ENCODE measurements at places on chromosomes 6 and 20.

DNA sequence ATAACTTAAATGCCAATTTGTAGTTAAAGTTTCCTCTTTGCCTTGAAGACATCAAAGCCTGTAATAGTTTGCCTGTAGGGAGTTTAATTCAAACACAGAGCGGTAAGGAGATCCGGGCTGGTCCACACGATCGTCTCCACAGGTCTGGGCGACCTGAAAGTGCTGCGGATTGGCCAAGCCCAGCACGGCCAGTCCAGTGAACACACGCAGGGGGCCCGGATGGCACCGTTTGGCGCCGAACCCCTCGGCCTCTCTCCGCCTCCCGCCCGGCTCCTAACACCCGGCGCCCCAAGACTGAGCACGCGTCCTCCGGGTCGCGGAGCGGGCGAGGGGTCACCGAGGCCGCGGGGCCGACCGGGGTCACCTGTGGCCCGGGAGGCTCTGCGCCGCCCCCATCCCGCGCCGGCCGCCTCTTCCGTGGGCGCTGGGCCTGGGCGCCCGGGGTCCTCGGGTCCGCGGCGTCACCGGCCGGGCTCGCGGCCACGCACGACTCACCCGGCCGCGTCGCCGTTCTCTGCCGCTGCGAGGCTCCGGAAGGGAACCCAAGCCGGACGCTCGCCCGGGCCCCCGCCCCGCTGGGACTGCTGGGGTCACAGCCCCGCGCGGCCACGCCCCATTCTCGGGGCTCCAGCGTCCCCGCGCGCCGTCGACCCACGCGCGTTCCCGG, 481 bp downstream of the SERPINB6 start:
- DNase-seq = no peak

GRCh38 chr6:108720827-108721226, 127.4 kb upstream of the ARMC2 start:
- no peak for DNase-seq

GRCh38 chr6:88760091-88760490, 203.3 kb downstream of the RNGTT start:
- no peak for DNase-seq

DNA sequence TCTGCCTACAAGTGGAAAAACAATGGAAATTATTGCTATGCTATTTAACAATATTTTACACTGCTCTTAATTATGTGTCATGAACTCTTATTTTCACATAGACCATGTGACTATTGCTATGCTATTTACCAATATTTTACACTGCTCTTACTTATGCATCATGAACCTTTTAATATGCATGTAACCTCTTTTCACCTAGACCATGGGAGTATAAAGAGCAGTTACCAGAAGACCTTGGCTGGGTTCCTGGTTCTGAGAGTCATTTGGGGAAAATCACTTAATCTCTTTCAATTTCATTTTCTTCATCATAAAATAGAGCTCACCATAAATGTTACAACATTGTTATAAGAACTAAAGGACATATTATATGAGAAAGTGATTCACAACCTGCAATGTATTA, 223.8 kb upstream of the RNF217 start:
- DNase-seq = no peak

GRCh38 chr6:24307881-24308280, 50.0 kb downstream of the DCDC2 start:
- no peak for DNase-seq

GRCh38 chr6:52590152-52590891, 13.5 kb upstream of the TRAM2 start:
- no peak for DNase-seq

GRCh38 chr6:111540681-111541025, 57.6 kb upstream of the REV3L start:
- no peak for DNase-seq

GRCh38 chr6:73690056-73690455, 5.9 kb upstream of the CD109 start:
- DNase-seq = no peak

DNA sequence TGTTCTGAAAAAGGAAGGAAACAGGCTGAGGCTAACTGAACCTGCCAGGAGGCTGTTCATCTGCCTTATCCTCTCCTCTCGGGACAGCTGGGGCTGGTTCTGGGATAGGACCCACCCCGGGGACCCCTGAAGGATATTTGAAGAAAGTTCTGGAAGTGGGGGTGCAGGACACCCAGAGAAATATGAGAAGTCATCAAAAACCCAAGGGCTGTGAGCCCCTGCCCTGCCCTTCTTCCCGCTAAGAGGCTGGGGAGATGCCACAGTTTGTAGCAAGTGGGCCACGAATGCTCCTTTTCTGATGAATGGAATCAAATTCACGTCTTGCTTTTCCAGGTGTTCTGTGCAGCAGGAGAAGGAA, 37.9 kb downstream of the TMEM242 start:
- DNase-seq = no peak

- DNase-seq = no peak
Observed at GRCh38 chr6:24915641-24916040, 20.1 kb downstream of the RIPOR2 start.

GRCh38 chr6:32666420-32667300, at the start of gene HLA-DQB1:
HLA-DQB1 (minus strand) TSS chr6:32666657; CDS start chr6:32666607, 50 bp downstream.
- no peak for DNase-seq

DNA sequence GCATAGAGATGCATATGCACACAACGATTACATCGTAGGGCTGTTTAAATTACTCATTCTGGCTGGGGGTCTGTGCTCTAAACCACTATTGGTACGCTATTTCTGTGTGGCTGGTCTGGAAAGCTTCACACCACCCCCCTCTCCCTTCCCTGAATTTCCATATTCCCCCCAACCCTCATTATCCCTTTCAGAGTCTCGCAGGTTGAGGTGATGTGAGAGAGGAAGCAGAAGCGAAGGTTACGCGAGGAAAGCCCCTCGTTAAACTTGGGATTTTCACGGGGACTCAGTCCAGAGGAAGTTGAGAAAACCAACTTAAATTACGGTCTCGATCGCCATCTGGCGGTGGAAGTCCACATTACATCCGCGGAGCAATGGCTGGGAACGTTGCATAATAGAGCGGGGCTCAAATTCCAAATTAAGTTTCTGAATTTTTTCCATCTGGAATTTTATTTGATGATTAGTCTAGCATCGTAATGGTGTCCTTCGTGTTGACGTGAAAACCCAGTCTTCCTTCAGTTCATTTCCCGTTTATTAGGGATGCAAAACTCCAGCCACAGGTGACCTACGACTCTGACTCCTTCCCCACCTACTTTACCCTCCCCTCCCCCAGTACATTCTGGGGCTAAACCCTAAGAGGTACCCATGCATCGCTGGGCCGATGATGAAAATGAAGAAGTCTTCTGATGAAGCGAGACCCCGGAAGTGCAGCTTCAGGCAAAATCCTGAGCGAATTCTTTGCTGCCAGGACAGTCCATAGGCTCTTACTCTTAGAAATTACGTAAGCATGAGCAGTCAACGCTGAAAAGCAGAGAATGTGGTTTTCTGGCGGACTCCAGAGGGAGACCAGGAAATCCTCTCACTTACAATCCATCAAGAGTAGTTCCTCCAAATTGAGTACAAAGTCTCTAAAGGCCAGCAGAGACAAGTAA, 19.7 kb downstream of the HLA-DOB start:
- no peak for DNase-seq

DNA sequence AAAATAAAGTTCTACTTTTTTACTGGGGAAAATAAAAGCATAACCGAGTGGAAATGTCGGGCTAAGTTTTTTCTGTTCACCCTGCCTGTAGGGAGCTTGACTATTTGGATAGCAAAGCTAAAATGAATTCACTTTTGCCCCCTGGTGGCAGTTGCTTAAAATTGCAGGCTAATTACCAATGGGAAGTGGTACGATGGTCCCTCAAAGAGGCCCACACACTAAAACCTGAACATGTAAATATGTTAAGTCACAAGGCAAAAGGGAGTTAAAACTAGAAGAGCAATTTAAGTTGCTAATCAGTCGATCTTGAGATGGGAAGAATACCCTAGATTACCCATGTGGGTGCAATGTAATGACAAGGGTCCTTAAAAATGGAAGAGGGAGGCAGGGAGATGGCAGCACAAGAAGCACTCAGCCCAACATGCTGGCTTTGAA, 916 bp upstream of the SUN5 start:
- DNase-seq = no peak

- no peak for DNase-seq
Observed at GRCh38 chr6:42304053-42304712, 86.5 kb upstream of the MRPS10 start.

DNA sequence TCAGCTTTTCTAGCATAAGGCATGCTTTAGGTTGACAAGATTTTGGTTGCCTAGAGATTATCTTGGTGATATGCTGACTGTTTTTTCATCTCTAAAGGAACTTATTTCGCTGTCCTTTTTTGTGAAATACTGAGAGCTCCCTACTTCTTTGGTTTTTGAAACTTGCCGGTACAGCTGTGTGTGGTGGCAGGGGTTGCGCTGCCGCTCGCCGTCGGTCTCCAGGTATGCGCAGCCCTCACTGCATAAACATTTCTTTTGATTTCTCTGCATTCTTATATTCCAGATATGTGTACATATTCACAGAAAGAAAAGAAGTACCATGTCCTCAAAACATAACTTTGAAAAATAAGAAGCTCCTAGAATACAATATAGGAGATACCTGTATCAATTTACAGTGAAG, 106.4 kb upstream of the SYNDIG1 start:
- no peak for DNase-seq

GRCh38 chr6:124694139-124694705, 268.0 kb upstream of the RNF217 start:
- DNase-seq = peak; percentile 77

DNA sequence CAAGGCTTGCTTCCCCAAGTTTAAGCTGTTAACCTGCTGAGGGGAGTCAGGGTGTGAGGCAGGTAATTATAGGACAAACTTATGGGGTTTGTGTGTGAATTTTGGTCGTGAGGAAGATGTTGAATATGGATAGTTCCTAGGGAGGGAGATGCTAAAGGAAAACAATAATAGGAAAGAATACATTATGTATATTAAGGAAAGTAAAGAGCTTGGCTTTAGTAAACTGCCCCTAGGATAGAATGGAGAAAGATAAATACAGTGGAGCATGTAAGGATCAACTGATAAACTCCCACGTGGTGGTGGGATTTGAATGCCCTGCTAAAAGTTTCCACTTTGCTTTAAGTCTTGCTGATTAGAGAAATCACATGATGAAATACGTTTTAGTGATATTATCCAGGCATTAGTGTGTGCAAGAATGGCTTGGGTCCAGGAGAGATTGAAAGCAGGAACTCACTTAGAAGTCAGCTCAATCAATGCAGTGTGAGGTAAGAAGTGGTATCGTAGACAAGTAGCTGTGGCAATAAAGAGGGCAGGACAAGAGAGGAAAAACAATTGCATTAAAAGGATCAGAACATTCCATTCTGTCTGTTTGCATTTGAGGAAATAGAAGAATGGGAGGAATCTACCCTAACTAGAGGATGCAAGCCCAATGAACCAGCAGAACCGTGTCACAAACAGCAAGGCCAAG, 52.5 kb downstream of the RPS12 start:
- no peak for DNase-seq

DNA sequence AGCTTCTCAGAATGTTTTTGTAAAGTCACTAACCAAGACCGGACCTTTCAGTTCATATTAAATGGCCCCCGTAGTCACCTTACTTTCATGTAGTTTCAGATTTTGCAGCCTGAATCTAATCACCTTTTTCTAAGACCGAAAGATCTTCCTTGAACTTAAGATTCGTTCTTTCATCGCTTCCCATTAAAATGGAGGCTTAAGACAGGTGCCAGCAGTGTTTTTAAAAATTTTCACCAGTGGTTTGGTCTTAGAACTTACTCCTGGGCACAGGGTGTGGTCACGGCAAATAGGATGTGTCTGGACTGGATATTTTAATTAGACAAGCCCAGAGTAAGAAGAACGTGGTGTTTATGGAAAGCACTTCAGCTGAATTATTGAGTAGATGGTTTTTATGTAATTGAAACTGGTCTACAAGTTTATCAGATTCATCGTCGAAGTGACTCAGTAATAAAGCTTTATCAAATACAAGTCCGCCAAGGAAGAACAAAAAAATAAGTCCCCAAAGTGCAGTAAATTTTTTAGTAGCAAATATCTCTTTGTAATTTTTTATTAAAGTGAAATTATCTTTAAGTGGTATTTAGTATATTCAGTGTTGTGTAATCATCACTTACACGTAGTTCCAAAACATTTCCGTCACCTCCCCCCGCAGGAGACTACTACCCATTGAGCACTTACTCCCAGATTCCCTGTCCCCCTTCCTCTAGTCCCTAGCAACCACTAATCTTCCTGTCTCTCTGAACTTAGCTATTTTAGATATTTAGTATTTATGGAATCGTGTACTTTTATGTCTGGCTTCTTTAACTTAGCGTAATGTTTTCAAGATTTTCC, 868 bp downstream of the SRSF3 start:
- no peak for DNase-seq

DNA sequence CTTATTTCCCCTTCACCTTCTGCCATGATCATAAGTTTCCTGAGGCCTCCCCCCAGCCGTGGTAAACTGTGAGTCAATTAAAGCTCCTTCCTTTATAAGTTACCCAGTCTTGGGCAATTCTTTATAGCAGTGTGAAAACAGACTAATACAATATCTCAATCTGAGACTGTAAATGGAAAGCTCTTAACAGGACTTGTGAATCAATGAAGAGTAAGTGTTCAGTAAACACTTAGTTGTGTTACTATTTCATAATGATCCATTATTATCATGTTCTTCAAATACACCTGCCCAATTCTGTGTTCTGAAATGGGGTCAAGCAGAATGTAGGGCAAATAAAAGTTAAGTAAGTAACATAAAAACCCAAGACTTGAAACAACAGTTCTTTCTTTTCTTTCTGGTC, 266.2 kb downstream of the TENT5A start:
- DNase-seq = no peak

DNA sequence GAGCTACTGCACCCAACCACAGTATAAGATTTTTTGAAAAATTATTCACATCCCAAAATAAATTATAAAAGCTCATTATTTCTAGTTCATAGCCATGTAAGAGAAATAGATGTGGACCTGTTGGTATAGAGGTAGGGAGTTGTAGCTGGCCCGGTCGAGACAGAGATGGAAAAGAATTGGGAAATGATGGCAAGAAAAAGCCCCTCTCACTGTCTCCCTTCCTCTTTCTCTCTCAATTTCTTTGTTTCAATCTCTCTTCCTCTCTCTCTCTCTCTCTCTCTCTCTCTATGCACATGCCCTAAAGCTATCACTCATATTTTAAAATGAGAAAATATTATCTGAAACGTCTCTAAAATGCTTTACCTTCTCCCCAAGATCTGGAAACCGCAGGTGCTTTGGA, 80.7 kb upstream of the CD83 start:
- no peak for DNase-seq

DNA sequence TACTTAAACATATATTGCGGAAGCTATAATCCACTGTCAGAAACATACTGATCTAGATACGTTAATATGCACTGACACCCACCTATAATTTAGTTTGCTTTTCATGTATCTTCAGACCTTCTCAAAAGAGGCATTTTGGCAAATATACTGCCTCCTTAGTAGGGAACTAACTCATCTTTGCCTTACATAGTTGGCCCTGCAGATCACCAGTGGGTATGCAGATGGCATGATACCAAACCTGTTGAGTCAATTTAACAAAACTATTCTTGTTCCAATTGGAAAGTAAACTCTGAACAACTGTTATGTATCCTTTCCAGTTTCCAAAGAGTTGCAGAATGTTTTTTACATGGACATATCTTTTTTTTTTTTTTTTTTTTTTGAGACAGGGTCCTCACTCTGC, 35.6 kb upstream of the TBC1D20 start:
- no peak for DNase-seq
